ENCODE measurements at places on chromosomes 5 and 9.

- DNase-seq = no peak
Measured at GRCh38 chr5:150140830-150141229, 14.8 kb downstream of the PDGFRB start.

DNA sequence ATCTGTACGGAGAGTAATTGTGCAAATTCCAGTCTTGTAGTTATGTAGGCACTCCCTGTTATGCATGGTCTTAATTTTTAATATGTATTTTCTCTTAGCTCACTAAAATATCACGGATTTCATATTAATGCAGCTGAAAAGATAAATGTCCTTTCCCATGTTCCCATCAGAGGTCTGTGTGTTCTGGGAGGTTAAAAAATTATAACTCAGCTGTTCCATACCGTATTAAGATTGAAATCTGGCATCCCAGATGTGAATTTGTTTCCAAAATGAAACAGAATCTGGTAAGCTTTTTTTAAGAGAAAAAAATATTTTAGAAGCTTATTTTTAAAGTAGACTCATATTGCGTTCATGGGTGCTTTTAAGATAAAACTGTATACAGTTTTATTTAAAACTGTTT lies 44.3 kb downstream of the SEMA6A start:
- no peak for DNase-seq

GRCh38 chr9:127613583-127613954 lies 1.5 kb downstream of the STXBP1 start:
- DNase-seq = no peak

DNA sequence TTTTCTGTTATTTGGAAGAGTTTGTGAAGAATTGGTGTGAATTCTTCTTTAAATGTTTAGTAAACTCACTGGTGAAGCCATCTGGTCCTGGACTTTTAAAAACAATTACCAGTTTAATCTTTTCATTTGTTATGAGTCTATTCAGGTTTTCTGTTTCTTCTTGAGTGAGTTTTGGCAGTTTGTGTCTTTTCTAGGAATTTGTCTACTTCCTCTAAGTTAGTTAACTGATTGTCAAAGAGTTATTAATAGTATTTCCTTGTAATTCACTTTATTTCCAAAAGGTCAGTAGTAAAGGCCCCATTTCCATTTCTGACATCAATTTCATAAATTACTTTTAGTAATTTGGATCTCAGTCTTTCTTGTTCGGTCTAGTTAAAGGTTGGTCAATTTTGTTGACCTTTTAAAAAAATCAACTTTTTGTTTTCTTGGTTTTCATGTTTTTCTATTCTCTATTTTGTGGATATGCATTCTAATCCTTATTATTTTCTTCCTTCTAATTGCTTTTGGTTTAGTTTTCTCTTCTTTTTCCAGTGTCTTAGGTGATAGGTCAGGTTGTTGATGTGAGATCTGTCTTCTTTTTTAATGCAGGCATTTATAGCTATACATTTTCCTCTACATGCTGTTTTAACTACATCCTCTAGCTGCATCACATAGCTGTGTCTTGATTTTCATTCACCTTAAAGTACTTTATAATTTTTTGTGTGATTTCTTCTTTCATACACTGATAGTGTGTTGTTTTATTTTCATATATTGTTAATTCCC lies 7.3 kb upstream of the SMIM3 start:
- DNase-seq = no peak

GRCh38 chr9:36191686-36192085 lies 965 bp downstream of the CLTA start:
- no peak for DNase-seq

DNA sequence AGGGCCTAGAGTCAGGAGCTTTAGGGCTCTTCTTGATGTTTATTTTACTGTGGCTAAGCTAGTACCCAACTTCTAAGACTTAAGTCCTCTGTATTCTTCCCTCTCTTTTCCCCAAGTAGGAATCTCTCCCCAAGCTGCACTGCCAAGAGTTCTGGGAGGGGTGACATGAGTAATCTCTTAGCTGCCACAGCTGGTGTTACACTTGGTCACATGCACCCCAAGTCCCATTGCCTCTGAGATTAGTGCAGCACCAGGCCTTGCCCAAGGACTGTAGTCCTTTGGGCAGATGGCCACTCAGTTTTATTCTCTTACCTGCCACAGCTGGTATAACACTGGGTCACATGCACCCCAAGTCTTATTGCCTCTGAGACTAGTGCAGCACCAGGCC lies 114.7 kb upstream of the RIOK2 start:
- no peak for DNase-seq

DNA sequence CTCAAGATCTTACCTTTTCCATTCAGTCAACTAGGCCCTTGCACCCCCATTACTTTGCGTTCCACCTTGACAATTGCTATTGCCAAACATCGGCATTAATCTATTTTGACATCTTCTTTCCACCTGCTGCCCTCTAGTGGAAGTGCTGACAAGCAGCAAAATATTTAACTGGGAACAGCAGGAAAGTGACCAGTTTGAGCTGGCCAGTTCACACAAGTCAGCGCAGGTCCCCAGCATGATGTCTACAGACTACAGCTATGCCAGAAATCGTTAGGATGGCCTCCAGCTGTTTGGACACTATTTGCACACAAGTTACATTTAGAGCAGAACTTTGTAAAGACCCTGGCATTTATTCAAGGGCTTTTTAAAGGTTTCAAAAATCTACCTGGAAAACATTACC lies 160.1 kb downstream of the GHR start:
- peak; percentile 45 for DNase-seq

DNA sequence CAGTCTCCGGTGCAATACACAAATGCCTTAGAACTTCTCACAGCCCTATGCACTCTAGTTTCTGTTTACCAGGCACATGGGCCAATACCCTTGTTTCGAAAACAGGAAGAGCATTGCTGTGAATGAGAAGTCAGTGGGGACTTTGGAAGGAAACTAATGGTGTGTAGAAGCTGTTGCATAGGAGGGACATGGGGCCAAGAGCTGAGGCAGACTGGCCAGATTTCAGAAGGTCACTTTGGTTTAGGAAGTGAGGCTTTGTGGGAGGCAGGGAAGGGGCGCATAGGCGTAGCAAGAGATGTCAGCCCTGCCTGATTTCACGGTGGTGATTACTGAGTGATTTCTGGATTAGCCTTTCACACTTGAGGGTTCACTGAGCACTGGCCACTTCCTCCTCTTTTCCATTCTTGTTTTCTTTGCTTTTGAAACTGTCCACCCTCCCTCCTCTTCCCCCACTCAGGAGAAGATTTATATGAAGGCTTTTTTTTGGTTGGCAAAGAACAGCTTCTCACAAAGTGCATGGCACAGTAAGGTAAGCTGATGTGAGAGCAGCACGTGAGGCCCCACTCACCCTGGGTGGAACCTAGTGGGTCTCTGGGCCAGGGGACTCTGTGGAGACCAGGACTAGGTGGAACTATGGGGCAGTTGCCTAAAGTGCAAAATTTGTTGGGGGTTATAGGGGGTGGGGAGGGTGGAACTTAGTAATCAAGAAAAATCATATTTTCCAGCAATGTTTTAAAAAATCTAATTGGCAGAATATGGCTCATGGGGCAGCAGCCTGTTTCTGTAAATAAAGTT lies 6.1 kb upstream of the TMEM252 start:
- peak; percentile 32 for DNase-seq

DNA sequence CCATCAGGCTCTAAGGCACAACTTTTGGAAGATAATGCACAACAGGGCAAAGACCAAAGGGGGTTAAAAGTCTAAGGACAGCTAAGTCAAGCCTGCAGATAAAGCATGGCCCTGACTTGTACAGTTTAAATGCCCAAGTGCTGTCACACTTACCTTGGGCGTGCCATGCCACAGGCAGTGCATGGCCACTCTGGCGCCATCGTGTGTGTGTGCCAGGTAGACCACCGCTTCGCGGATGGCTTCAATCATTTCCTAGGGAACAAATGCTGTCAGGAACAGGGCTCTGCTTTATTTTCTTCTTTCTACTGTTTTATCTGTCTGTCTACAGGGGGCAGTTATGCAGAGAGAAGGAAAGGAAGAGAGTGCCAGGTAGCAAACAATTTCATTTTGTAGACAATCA lies 19.3 kb downstream of the PUM3 start:
- no peak for DNase-seq

DNA sequence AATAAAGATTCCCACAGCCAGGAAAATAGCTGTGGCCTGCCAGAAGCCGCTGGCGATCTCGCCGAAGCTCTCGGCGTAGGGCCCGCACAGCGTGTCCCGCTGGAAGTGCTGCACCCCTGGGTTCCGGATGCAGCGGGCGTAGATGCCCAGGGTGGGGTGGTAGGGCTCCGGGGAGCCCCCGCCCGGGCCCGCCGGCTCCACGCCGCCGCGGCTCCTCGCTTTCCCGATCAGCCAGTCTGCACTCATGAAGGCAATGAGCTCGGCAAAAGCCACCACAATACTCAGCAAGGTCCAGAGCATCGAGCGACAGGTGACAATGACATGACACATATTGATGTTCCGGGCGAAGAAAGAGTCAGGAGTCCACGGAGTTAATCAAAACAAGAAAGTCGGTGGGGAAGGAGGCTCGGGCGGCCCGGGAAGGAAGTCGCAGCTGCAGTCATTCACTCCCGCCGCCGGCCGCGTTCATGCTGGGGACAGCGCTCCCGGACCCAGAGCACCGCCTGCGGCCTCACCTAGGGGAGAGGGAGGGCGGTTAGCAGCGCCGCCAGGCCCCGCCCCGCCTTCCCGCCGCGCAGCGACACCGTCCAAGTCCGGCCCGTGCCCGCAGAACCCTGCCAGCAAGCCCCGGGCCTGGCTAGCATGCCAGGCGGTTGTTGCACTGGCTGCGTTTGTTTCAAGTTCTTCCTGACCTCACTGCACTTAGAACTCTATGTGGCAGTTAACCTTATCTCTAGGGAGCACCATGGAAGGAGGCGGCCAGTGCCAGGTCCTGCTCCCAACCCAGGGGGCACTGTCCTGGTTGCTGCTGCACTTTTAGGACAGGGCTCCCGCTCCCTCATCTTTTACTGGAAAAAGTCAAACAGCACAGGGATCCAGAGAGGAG lies 138.4 kb downstream of the LHFPL2 start:
- peak; percentile 60 for DNase-seq

DNA sequence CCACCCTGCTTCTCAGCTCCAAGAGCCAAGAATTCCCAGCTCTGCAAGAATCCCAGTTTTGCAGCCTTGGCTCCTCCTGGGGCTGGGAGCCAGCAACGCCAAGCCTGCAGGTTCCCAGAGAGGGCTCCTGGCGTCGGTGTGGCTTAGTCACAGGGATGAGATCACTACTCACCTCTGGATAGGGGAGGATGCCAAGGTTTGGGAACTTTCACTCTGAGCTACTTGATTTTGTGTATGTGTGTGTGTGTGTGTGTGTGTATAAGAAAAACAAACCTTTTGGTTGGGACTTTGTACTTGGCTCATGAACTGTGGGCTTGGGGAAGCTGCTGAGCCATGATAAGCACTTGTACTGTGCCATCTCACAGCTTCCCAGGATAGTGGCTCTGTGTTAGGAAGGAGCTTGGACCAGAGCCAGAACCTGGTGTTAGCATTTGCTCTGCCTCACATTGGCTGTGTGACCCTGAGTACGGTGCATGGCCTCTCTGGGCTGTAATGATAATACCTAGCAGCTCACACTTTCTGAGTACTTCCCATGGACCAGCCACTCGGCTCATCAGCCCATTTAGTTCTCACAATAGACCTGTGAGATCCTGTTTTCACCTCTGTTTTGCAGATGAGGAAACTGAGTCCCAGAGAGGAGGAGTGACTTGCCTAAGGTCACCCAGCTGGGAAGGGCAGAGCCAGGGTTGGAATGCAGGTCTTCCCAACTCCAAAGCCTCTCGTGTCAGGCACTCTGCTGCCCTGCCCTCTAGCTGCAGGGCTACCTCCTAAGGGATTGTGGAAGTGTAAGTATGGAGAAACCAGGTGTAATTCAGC lies 41.4 kb upstream of the DAB2IP start:
- no peak for DNase-seq

GRCh38 chr9:20117986-20118385 lies 329.1 kb upstream of the SLC24A2 start:
- no peak for DNase-seq

- no peak for DNase-seq
Measured at GRCh38 chr9:112295174-112295573, 38.2 kb downstream of the PTBP3 start.

DNA sequence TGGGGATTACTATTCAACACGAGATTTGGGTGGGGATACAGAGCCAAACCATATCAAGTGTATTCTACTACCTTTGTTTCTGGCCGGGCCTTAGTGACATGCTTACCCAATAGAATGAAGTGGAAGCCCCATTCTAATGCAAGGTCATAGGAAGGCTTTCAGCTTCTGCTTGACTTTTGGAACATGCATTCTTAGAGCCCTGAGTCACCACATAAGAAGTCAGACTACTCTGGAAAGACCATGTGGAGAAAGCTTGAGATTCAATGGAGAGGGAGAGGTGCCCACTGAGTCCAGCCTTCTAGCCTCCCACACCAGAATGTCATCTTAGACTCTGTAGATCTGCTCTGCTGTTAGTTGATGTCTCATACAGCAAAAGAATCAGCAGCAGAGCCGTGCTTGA lies 155.7 kb upstream of the FBN2 start:
- DNase-seq = no peak

DNA sequence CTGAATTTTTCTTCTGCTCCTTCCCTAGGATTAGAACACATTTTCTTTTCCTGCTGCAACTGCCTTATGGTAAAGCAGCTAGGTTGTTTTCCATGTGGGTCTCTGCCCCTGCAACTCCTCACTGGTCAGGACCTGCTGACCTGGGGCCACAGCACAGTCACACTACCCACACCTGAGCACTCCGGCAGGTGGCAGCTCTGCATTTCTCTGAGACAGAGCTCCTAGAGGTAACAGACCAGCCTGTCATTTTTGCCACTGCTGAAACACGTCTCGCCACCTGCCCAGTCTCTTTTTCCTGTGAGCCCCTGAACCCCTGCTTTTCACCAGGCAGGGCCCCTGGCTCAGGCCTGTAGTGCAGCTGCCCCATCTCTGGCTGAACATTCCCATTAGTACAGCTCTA lies 609.6 kb downstream of the HINT1 start:
- DNase-seq = no peak

GRCh38 chr9:30977965-30978364 lies 1406.5 kb upstream of the ACO1 start:
- no peak for DNase-seq

- no peak for DNase-seq
Measured at GRCh38 chr9:122005597-122005996, 87.5 kb downstream of the TTLL11 start.

DNA sequence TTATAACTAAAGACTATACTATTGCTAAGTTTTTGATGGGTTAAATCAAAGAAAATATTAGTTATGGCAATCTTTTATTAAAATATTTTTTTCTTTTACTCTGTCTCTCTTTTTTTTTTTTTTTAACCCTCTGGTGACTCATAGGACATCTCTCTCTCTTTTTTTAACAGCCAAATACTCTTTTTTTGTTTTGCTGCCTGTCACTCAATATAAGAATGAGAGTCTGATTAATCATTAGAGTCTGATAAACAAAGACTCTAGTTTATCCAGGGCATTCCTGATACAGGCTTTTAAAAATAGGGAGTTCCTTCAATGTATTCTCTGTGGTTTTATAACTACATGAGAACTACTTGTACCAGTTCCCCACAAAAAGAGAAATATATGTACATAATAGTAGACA lies 77.3 kb downstream of the SLC38A9 start:
- DNase-seq = no peak

DNA sequence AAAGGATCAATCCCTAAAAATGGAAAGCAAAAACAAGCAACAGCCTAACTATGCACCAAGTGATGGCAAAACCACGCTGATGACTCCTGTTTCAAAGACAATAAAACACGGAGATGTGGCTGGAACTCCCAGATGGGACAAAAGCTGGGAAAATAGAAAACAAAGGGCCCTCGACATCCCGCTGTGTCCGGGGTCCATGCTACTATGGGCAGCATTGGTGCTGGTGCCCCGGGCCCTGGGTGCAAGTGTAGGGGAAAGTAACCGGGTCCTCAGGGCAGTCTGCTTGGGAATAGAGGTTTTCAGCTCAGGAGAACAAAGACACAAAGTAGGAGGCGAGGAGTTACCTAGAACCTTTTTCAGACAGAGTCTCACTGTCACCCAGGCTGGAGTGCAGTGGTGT lies 46.1 kb downstream of the MRPL36 start:
- DNase-seq = no peak

Measured in GM19239 (cell line).